H4 (cell line): ENCODE measurements at places on chromosomes 16 and 17. TPM values are rescaled to one million over a fixed set of nuclear protein-coding genes. Genes with fewer than 3 reads are reported as not detected.

Gene PLXDC1
- total RNA-seq, result 0.21 TPM in 1 of 2 replicates, not detected in the other

GRCh38 chr17:43860077-43860725 lies 13.2 kb downstream of the CD300LG start:
- DNase-seq, result no peak

GRCh38 chr16:77212741-77213541 lies 13.7 kb downstream of the SYCE1L start:
- no peak for DNase-seq

GRCh38 chr17:39763051-39763820 lies 25.5 kb downstream of the GRB7 start:
- no peak for DNase-seq

GRCh38 chr16:31714903-31715504 lies 158.6 kb upstream of the ZNF267 start:
- no peak for DNase-seq

DNA sequence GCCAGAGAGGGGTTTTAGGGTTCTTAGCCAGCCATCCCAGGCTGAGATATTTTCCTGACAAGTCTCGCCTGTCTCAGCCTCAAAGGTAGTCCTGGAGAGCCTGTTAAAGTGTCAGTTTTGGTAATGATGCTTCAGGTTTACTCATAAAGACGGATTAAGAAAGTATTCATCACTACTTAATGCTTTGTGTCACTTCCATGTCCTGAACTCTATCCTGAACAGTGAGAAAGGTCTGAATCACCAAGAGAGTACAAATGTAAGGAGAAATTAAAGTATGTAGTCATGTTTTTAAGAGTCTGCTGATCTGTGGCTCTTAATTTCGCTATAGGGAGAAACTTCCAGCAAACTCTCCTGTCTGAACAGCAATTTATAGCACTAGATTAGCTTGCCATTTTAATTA lies 14.0 kb downstream of the RPGRIP1L start:
- DNase-seq, result no peak

Gene SPATA32
- total RNA-seq, result 0.21 TPM in 1 of 2 replicates, not detected in the other

Gene HSD11B2
- 0.10 TPM in 1 of 2 replicates, not detected in the other for total RNA-seq

- no peak for DNase-seq
Observed at GRCh38 chr16:87947356-87948118, 3.7 kb upstream of the BANP start.

GRCh38 chr17:37261286-37261685 lies 114.5 kb upstream of the C17orf78 start:
- no peak for DNase-seq

DNA sequence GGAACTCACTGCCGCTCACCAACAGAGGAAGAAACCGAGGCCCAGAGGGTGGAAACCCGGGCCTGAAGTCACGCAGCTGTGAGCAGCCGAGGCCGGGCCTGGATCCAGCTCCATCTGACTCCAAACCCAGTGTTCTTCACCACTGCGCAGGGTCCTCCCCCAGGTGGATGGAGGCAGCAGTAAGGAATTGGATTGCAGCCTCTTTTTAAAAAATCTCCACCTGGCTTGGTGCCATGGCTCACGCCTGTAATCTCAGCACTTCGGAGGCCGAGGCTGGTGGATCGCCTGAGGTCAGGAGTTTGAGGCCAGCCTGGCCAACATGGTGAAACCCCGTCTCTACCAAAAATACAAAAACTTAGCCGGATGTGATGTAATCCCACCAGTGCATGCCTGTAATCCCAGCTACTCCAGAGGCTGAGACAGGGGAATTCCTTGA lies 177.2 kb downstream of the FOXL1 start:
- no peak for DNase-seq

Gene KRTAP4-3
- total RNA-seq, result not detected in 2 replicates

DNA sequence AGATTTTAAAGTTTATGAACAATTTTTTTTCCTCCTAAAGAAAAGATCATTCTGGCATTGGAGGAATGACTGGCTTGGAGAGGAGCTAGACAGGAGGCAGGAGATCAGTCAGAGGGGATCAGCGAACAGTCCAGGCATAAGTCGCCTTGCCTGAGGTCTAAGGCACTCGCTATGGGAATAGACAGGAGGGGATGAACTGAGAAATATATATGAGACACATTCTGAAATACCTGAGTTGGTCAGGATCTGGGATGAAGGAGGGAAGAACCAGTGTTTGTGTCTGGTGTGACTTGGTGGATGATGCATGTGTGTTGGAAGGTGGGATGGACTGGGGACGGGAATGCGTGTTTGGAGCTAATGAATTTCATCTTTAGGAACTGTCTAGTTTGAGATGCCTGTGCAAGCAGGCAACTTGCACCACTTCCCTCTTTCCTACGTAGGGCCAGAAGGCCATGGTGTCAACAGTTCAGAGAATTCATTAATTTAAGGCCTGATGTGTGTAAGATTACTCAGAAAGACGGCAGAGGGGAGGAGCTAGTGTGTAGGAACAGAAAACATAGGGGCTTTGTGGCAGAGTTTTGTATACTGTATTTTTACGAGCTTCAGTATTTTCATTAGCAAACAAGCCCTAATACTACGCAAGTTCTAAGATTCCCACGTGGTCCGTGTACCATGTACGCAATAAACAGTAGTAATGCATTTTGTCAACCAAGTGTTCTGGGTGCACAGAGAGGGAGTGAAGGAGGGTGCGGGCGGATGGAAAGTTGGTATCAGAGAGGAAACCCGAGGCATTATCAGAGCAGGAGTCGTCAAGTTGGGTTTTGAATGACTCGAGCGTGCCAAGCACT lies 825 bp downstream of the HEATR6 start:
- no peak for DNase-seq

GRCh38 chr16:17992416-17992815 lies 344.1 kb downstream of the NPIPA8 start:
- DNase-seq, result no peak

- no peak for DNase-seq
Observed at GRCh38 chr17:49513044-49513395, 17.9 kb downstream of the NGFR start.

GRCh38 chr17:2263183-2264066 lies 40.2 kb downstream of the SMG6 start:
- no peak for DNase-seq

Gene FBXO39
- 0.06 TPM in 1 of 2 replicates, not detected in the other for total RNA-seq

GRCh38 chr16:12784076-12784475 lies 19.6 kb downstream of the CPPED1 start:
- no peak for DNase-seq

Gene C16orf46
- total RNA-seq, result 0.48 and 0.80 TPM in 2 replicates

Gene LRRC37A2
- total RNA-seq, result 1.5 and 1.7 TPM in 2 replicates

- no peak for DNase-seq
Observed at GRCh38 chr17:59487161-59487873, 78.1 kb upstream of the DHX40 start.

GRCh38 chr16:86432691-86433090 lies 77.6 kb upstream of the FOXF1 start:
- no peak for DNase-seq

GRCh38 chr17:12709063-12709462 lies 43.4 kb downstream of the MYOCD start:
- no peak for DNase-seq
